Stimulated activated CD8-positive, alpha-beta memory T cell treated with anti-CD3 and anti-CD28 coated beads, Interleukin-7, amount 100 ng/mL, for 1 hour (primary cell): ENCODE measurements at places on chromosomes 1 and 21.

DNA sequence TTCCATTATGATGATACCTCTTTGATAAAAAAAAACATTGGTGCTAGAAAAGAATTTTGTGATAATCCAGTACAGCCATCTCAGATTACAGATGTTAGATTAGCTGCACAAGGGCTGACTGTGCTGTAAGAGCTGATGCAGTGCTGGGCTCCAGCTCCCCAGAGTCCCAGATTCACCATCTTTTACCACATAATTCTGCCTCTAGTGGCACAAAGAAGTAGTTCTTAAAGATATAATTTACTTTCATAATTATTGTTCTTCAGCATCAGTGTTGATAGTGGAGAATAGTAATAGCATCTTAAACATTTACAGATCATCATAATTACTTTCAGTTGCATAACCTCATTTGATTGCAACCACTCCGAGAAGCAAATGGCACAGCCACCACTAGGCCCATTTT is 262.1 kb downstream of the BRINP2 start:
- no peak for DNase-seq

- DNase-seq, result no peak
Measured at GRCh38 chr1:22291057-22291456, 148.2 kb upstream of the WNT4 start.

DNA sequence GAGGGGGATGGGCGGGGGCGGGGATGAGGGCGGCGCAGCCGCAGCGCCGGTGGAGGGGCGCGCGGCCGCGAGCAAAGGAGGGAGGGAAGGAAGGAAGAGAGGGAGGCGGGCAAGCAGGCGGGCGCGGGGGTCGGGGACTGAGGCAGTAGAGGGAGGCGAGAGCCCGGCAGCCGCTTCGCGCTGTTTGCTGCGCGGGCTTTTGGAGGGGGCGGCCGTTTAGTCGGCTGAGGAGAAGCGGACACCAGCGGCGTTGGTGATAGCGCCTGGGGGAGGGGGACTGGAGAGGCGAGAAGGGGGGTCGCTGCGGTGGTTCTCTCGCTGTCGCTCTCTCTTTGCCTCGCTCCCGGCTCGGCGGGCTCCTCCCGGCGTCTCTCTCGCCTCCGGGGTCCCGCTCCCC is at the start of gene HS2ST1:
HS2ST1 (plus strand) TSS at position 35 of the 397 bp plus-strand sequence.
- no peak for DNase-seq

GRCh38 chr1:65490231-65491009 is 70.0 kb downstream of the LEPR start:
- no peak for DNase-seq
